ENCODE measurements at places on chromosomes 1 and 21.

GRCh38 chr1:183365676-183366075 is 52.5 kb downstream of the NMNAT2 start:
- no peak for DNase-seq

GRCh38 chr1:219432191-219432606 is 180.7 kb downstream of the ZC3H11B start:
- DNase-seq: no peak

DNA sequence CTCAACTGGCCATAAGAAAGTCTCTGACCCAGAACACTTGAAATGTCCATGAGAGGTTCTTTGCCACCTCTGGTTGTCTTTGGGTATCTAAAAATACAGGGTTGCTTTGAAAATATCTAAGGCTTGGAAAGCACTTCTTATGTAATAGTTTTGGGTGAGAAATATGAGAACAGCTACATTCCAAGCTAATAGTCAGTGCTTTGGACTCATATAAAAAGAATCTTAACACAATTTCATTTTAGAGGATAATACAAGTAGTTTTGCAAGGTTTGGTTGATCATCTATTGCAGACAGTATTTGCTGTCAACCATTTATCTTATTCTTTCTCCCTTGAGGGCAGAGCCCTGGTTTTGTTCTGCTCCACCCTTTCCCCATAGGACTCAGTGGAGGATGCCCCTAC is 207.5 kb downstream of the KCNK2 start:
- DNase-seq: no peak

DNA sequence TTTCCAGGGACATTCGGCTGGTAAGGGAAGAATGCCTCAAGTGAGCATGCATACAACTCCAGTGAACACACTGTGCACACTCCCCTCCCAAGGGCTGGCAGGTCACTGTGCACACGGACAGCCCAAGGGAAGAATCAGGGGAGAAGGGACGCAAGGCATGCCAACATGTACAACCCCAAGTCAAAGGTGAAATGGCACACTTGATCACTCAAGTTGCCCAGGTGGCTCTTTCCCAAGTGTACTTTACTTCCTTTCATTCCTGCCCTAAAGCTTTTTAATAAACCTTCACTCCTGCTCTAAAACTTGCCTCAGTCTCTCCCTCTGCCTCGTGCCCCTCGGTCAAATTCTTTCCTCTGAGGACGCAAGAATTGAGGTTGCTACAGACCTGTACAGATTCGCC is 13.5 kb upstream of the SLC1A7 start:
- no peak for DNase-seq

GRCh38 chr1:180862305-180862704 is 50.4 kb upstream of the KIAA1614 start:
- DNase-seq: no peak

DNA sequence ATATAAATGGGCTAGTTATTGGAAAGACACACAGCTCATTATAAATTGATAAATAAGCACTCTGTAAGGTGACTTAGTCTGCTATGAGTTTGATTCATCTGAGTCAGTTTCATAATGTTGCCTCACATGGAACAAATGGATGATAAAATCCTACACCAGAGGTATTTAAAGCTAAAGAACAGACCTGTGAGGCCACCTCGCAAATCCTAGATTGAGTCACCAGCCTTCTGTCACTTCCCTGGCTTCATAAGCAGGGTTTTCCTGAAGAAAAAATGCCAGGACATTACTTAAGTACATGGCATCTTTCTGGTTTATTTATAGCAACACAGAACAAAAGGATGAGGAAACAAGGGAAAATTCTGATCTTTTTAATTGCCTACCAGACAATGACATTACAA is 18.4 kb downstream of the CD2 start:
- no peak for DNase-seq

- no peak for DNase-seq
These were observed 168.6 kb downstream of the NFIA start for GRCh38 chr1:61250933-61251332.

GRCh38 chr1:159889821-159890252 is 10.1 kb downstream of the CFAP45 start:
- peak; percentile 80 for DNase-seq

GRCh38 chr1:32400876-32401631 is 6.8 kb upstream of the BSDC1 start:
- peak; percentile 62 for DNase-seq

- no peak for DNase-seq
These were observed 47.0 kb downstream of the CDCP2 start for GRCh38 chr1:54105736-54106269.

- no peak for DNase-seq
These were observed 69.5 kb downstream of the DNM3 start for GRCh38 chr1:171910786-171911185.

DNA sequence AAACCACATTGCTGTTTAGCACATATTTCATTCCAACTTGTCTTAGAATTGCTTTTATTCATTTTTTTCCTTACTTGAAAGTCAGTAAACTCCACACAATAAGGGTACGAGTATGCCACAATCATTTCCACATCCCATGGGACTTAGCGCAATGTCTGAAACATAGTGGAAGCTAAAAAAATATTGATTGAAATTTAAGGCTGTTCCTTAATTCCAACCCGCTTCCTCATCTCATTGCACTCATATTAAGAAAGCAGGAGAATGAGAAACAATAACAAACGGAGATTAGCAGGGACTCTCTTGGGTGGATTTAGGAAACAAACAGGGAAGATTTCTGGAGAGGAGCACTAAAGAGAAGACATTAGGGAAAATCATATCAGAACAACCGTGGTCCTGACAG is 39.3 kb upstream of the RGS4 start:
- DNase-seq: no peak

DNA sequence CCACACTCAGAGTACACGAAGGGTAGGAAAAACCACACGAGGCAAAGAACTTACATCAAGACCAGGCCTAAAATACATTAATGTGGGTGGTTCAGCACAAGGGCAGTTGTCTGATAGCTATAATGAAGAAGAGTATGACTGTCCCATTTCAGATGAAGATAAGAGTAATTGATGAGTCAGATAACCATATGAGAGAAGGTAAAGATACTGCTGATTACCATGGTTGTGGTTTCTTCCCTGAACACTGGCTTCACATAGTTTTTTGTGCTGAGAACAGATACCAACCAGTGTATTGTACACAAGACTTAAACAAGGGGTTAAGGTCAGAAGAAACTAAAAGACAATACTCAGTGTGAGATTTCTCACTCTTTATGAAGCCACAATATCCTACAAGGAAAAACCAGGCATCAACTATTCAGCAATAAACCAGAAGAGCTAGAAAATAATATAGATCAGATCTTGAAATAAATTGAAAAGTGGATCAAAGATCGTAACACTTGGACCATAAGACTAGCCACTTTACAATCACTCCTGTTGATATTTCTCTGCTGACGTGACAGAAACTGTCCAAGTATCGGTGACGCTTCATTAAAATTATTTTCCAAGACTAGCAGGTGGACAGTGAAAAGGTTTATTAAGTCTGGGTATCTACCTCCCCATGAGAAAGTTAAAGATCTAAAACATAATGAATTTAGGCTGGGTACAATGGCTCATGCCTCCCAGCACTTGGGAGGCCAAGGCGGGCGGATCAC is 28.6 kb downstream of the PUM1 start:
- no peak for DNase-seq

GRCh38 chr1:227779685-227780084 is 35.8 kb upstream of the PRSS38 start:
- no peak for DNase-seq

GRCh38 chr1:172699111-172699510 is 40.2 kb downstream of the FASLG start:
- DNase-seq: peak; percentile 60

DNA sequence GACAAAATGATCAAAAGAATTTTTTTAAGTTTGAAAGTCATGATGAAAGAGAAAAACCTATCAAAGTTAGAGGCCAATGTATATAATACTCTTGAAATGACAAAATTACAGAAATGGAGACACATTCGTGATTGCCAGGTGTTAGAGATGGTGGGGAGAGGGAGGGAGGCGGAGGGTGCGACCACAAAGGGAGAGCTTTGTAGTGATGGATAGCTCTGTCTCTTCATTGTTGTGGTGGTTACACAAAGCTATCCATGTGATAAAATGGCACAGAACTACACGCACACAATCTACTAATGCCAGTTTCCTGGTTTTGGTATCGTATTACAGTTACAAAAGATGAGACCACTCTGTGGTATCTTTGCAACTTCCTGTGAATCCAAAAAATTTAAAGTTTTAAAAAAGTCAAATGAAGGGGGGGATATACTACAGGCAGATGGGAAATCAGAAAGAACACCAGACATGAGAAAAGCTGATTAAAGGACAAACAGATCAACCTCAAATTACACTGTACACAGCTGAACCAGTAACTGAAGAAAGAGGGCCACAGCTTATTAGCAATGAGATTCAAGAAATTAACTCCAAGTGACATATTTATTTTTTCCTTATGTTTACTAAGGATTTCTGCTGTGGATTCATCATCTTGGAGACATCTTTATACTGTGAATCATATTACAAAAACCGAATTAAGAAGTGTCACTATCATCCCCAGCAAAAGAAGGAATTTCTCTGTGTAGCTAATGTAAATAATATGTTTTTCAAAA is 199.1 kb downstream of the SLC45A1 start:
- DNase-seq: peak; percentile 60

- DNase-seq: peak; percentile 95
These were observed 168.0 kb upstream of the NR5A2 start for GRCh38 chr1:199859491-199859933.

DNA sequence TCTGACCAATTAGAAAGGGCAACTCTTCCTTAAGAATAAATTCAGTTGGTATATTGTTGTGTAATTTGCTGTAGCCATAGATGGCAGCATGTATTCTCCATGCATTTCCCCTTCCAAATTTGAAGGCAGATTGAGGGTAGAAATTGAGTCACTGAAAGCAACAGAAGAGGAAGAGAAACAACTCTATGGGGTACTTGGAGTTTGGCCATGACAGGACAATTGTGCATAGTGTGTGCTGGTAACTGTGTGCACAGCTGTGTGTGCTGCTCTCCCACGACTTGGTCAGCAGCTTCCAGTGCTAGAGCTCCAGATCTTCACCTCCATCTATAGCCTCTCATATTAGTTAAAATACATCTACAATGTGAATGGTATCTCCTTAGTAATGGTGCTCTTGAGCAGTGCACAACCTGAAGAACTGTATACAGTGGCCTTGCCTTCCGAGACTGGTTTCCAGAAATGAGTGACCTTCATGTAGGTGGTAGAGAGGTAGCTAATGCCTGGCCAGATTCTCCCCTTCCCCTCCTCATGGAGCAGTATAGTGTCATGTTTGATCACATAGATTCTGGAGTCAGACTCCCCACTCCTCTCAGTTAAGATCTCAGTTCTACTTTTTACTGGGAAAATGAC is 882 bp upstream of the FCAMR start:
- DNase-seq: no peak

DNA sequence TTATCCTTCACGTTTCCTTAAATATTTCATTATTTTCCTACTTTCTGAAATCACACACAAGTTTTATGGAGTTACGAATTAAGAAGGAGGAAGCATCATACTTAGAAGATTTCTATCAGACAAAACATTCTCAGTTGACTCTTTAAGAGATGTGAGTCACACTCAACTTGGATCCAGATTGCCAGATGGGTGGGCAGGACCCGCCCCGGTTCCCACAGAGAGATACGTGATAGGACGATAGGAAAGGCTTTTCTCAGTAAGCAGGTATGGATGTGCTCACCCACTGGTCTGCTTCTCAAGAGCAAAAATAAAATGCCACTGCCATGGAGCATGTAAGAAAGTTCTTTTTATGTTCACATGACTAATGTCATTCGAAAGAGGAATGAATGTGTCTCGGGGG is 392.6 kb downstream of the MRPL39 start:
- no peak for DNase-seq

DNA sequence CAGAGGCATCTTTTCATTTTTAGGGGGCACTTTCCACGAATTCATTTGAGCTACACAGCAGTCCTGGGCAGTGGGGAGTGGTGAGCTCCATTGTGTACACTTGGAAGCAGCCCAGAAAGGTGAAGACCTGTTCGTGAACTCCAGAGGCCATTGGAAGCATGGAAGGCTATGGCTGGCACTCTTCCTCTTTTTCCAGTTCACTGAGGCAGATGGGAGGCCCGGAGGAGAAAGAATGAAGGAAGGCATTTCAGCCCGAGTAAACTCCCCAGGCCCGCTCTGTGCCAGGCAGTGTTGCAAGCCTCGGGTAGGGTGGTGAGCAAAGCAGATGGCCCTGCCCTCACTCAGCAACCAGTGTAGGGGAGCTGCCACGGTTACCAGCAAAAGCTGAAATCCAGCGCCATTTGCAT is 673 bp upstream of the DHCR24 start:
- DNase-seq: peak; percentile 54

- DNase-seq: no peak
These were observed 684.0 kb downstream of the NCAM2 start for GRCh38 chr21:21682172-21682571.

- DNase-seq: peak; percentile 84
These were observed 791 bp upstream of the STUM start for GRCh38 chr1:226547754-226548191.

DNA sequence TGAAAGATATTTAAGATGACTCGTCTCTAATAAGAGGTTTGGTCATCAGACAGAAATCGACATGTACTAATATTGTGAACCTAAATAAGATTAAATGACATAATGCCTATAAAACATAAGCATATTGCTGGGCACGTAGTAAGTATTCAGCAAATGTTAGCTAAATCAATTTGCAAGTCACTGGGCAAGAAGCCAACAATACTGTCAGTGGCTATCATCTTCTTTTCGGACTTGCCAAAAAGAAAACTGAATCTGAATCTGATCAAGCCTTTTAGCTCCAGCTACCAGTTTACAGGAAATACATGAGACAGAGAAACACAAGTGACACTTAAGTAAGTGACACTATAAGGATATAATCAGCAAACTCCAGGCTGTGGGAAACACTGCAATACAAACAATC is 46.0 kb downstream of the RPL5 start:
- no peak for DNase-seq

GRCh38 chr1:29786791-29787732 is 550.7 kb downstream of the PTPRU start:
- no peak for DNase-seq

DNA sequence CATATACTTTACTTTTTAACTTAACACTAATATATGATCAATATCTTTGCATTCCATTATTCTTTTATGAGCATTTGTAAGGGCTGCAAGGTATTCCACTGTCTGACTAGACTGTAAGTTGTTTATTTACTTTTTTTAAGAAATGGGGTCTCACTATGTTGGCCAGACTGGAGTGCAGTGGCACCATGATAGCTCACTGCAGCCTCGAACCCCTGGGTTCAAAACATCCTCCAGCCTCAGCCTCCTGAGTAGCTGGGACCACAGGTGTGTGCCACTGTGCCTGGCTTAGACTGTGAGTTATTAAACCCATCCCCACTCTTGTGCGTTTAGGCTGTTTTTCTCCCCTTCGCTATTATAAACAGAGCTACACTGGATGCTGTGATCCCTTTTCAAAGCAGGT is 6.7 kb upstream of the KIF26B start:
- DNase-seq: no peak

DNA sequence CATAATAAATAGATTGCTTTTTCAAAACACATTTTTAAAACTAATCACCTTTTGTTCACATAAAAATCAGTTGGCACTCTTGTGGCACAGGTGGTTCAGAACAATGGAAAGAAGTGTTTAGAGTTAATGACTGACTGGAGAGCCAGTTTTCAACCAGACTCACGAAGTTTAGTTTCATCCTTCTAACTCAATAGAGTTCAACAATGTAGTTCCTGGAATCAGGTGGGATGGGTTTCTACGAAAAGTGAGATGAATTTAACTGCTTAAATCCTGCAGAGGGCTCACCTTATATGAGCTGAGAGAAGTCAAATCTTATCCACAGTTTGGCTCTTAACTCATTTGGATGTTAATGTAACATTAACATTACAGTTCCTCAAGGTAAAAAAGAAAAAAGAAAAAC is 116.5 kb downstream of the SMYD2 start:
- DNase-seq: no peak

- no peak for DNase-seq
These were observed 346.9 kb upstream of the SNX7 start for GRCh38 chr1:98314601-98315000.

Data from KBM-7 (cell line).